ENCODE measurements at places on chromosomes 7 and 10.

DNA sequence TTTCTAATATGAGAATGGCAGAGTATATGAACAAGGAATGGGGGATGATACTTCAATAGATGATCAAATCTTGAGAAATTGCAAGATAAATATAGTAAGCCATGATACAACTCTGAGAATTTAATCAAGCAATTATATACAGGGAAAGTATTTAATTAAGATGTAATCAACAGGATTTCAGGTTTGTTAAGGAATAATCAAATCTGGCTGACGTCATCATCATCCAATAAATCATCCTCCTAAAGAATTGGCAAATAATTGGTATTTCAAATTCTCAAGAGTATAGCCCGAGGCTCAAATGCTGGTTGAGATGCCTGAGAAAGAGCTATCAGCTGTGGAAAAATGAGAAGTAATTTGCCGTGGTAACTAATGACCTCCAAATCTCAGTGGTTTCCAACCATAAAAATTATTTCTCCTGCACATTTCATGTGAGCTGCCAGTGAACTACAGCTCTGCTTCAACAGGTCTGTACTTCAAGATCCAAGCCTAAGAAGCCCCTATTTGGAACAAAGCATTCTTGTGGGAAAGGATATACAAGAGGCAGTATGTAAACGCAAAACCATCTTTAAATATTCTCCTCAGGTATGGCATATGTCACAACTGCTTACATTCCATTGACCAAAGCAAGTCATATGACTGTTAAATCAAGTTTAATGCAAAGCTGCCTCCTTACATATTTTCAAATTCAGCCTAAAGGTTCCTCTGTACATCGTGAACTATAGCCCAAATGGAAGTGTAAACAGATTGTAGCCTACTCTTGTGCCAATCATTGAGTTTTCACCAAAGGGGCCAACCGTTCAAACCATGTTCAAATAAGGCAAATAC, 503.0 kb downstream of the KIF20B start:
- no peak for DNase-seq

DNA sequence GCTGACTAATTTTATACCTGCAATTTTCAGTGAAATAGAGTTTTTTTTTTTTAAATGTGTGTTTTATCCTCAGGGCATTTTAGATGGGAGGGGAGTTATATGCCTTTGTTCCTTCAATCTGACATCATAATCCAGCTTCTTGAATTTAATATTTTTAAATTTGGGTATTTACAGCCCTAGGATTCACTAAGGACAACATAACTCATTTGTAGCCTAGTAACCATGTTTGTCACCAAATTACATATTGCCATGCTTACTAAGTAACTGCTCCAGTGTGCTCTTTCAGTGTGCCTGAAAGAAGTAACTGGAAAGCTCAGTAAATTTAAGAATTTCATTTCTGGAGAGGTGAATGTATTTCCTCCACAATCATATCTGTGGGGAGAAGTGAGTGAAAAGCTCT, 56.8 kb upstream of the DGKB start:
- no peak for DNase-seq

- no peak for DNase-seq
Observed at GRCh38 chr7:85074016-85074415, 112.8 kb downstream of the SEMA3D start.

DNA sequence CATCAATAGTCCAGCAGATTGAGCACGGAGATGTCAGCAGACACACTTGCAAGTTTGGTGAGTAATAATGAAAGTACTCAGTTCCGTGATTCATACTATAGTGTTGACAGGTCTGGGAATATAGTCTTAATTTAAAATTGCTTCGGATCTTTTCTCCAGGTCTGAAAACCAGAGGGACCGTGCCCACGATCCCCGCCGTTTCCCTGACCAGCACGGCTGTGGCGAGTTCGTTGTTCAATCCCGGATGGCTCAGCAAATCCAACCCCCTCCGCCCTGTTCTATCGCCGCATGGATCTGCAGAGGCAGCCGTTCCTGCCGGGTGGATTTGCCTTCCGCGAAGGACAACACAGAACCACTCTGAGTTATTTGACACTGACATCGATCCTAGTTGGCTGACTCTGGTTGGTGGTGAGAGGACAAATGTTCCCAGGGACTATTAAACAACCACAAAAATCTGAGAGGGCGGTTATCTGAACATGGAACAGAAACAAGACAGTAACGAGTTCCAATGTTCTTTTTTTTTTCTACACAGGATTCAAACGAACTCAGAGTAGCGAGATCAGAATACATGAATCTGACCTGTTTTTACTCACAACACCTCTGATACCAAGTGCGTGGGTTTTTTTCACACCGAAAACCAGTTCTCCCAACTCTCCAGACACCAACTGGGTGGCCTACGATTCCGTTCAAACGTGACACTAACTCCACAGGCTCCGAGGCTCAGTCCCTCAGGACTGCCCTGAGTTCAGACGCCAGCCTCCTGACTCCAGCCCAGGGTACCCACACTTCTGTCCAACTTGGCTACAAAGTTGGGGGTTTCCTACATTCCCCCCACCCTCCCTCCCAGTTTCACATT, 52.7 kb downstream of the RBM17 start:
- peak; percentile 83 for DNase-seq

- peak; percentile 70 for DNase-seq
Observed at GRCh38 chr7:44072364-44073231, 7.2 kb upstream of the PGAM2 start.

DNA sequence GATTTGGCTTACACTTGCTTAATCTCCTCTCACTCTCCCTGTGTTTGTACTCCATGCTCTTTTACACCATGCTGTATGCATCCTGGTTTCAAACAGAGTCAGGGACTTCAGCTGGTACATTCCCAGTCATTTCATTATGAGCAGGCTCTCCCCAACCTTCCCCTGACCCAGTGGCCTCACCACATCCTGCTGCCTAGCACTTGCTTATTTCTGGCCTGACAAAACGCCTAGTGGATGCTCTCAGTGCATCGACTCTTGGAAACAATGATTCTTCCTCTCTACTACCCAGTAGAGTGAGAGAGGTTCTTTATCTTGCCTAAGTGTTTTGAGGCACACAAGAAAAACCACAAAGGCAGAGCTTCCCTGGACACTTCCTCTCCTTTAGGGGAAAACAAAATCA, 63.4 kb downstream of the CAV1 start:
- peak; percentile 43 for DNase-seq

- no peak for DNase-seq
Observed at GRCh38 chr7:31490796-31491314, 23.0 kb upstream of the ITPRID1 start.

DNA sequence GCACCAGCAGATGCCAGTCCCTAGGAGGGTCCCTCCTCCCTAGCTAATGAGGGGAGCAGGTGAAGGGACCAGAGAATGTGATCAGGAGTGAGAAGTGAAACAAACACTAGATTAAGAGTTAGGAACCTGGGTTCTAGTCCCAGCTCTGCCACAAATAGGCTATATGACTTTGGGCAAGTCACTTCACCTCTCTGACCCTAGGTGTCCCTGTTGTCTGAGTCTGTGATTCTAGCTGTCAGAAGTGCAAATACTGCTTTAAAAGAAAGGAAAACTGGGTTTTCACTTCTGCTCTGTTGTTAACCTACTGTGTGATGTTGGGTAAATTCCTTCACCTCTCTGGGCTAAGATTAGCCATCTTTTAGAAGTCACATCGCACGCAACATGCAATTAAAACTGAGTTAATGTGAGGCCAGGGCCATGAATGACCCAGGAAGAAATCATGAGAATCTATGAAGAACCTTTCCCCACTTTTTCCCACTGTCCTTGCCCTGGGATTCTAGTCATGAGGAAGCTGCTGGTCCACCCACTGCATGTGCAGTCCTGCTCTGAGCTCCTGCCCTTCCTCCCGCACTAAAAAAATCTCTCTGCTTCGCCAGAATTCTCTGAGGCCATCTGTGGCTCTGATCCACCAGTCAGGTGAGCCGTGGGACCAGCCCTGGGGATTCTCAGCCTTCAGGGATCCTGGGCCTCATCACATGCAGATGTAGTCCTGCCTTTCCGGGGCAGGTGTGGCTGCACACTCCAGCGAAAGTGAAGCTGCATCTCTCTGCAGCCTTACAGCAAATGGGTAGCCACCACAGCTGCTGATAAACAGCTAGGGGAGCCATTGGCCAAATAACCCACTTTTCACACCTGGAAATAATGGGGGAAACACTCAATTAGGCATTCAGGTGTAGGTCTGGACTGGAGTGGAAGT, 181.7 kb downstream of the PLXNA4 start:
- DNase-seq, result no peak

DNA sequence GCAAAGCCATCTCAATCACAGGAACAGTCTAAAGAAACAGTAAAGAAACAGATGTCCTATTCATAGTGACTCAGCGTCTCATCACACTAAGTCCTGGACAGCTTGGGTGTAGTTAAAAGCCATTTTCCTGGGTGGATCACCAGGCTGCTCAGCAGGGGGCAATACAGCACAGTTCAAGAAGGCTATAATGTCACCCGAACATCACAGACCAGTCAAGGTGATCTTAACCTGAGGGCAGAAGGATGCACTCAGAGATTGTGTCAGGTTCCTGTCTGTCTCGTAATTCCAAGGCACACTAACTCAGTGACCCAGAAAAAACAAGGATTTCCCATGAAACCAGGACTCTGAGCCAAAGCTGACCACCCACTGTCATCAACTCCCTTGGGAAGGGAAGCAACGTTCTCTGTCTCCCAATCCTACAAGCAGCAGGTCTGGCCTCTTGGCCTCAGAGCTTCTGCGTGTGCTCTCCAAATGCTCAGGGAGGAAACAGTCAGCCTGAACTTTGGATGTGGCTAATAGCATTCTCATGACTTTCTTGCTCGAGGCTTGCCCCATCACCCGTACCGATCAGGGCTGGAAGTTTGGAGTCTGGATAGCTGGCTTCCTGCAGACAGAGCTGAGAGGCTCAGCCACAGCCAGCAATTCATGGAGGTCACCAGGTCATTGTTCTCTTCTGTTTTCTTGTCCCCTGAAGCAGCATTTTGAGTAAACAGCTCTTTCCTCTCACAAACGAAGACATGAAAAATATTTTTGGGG, 90.4 kb upstream of the FAM171A1 start:
- DNase-seq, result no peak

Measured in activated T-cell treated with anti-CD3 and anti-CD28 coated beads, Interleukin-2, amount 50 U/mL, for 48 hours (primary cell).